ENCODE measurements at places on chromosomes 6 and 20.

GRCh38 chr20:20317195-20317594 is 50.7 kb upstream of the INSM1 start:
- DNase-seq, result no peak

DNA sequence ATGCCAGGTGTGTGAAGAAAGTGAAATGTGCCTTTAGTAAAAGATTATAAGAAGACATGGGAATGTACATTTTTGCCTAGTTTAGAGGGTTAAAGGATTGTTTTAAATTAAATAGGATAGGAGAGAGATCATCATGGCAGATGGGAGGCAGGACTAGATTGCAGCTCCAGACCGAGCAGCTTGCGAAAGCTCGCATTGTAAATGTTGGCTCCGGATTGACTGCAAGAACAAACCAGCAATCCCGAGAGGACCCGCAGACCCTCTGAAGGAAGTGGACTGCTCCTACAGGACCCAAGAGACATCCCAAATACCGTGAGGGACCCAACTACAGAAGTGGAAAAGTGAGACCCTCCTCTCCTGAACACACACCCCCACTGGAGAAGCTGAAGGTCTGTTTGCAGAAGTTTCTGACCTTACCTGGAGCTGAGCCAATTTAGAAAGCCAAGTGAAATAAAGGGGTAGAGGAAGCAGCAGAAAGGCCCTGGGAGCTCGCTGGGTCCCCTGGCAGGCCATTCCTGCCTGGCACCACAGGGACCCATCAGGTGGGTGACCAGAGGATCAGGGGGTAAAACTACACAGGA is 30.0 kb upstream of the TPD52L1 start:
- no peak for DNase-seq

- no peak for DNase-seq
These were observed 5.9 kb downstream of the OSTM1 start for GRCh38 chr6:108068618-108069017.

DNA sequence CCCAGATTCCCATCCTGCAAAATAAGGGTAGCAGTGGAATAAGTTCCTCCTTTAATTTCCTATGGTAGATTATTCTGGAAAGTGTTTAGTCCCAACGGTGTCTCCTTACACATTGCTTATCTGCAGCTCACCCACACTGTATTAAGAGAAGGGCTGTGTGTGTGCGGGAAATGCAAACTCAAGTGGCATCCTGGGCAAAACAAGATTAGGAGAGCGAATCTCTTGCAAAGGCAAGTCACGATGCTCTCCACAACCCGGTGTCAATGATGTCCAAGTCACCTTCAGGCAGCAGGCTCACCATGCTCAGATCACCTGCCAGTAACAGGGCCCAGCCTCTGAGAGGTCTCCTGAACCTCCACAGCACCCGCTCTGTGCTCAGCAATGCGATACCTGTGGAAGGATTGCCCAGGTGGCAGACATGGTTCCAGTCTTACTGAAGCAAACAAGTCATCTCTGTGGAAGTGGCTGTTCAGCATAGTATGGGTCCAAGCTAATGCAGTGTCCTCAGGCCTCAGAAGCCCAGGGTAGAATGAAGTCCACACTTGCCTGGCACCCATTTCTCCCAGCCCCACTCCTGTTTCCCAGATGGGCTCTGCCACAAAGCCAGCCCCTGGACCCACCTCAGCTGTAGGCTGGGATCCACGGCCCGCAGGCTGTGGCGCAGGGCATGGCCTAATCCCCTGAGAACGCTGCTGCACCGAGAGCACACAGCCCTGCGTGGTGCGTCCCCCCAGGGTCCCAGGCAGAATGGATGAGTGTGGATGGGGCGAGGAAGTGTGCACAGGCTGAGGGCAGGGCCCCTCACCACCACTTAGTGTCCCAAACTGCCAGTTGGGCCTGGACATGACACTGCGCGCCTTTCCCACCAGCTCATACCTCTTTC is 101.2 kb downstream of the PXDC1 start:
- DNase-seq, result no peak

DNA sequence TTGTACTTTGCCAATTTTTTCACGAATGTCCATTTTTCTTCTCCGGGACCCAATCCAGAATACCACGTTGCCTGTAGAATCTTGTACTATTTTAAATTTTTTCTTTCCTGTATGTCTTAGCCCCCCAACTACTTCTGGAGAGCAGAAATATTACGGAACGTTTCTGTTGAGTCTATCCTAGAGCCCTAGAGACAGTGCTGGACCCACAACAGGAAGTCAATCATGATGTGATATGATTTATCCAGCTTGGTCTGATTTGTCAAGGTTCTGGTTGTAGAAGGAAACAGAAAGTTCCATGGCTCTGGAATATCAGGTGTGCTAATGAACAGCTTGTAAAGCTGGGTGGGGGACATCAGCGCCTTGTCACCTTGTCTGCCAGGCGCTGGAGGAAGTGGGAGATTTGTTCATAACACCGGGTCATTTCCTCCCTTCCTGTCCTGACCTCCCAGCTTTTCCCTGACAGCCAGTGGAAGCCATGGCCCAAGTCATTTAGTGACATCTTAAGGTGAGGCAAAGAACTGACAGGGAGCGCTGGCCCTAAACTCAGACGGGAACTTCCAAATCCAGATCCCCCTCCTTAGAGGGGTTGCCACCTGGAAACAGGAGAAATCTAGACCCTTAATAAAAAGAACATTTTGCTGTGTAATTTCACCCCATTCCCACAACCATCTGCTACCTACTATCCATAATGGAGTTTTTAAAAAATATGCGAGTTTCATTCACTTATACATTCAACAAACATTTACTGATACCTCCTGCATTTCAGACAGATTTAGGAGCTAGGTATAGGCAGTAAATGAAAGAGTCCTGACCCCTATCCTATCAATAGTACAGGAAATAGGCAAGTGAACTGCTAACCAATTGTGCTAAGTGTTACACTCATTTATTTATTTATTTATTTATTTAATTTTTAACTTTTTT is 130.5 kb downstream of the ZFP64 start:
- no peak for DNase-seq

- no peak for DNase-seq
These were observed 28.1 kb upstream of the HLA-C start for GRCh38 chr6:31299947-31300346.

Data from C1 segment of cervical spinal cord (tissue), 14 donors.